HFFc6 (cell line): ENCODE measurements at places on chromosomes 3 and 15. TPM values are rescaled to one million over a fixed set of nuclear protein-coding genes. Genes with fewer than 3 reads are reported as not detected.

UQCRC1 gene
- 237 to 281 TPM (median 259 TPM) in 3 replicates for total RNA-seq

DNAH12 gene
- 0.08 to 0.09 TPM in 2 of 3 replicates, not detected in the other for total RNA-seq

PLA2G4E gene
- total RNA-seq, result not detected in 3 replicates

CMTM6 gene
- 55.8 to 66.3 TPM (median 62.7 TPM) in 3 replicates for total RNA-seq

RHOV gene
- total RNA-seq, result 0.27 to 0.31 TPM in 2 of 3 replicates, not detected in the other

MUSTN1 gene
- not detected in 3 replicates for total RNA-seq

CHDH gene
- total RNA-seq, result not detected in 3 replicates

TMEM212 gene
- not detected in 3 replicates for total RNA-seq

LRRC3B gene
- not detected in 3 replicates for total RNA-seq

ADGRG7 gene
- not detected in 3 replicates for total RNA-seq

CELSR3 gene
- 1.6 to 3.6 TPM (median 1.9 TPM) in 3 replicates for total RNA-seq
